ENCODE measurements at places on chromosomes 2 and 18.
A peak's percentile ranks its signal among the peaks of the same experiment; 100 is the strongest.

DNA sequence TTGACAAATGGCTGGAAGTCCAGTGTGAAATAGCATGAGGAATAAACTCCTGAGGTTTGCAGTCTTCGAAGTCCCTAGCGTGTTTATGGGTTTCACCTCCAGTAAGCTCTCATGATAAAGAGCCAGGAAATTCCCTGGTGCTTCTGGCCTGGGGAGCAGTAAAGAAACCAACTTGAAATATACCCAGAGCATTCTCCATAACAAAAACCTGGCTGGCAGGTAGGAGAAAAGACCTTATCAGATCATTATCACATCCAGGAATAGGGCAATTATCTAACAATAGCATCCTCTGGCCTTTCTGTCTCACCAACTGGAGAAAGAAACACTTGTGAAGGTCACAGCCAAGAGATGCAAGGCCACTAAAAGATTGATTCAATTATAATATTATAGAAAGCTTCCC, 513.6 kb upstream of the LRRTM4 start:
- DNase-seq = no peak

DNA sequence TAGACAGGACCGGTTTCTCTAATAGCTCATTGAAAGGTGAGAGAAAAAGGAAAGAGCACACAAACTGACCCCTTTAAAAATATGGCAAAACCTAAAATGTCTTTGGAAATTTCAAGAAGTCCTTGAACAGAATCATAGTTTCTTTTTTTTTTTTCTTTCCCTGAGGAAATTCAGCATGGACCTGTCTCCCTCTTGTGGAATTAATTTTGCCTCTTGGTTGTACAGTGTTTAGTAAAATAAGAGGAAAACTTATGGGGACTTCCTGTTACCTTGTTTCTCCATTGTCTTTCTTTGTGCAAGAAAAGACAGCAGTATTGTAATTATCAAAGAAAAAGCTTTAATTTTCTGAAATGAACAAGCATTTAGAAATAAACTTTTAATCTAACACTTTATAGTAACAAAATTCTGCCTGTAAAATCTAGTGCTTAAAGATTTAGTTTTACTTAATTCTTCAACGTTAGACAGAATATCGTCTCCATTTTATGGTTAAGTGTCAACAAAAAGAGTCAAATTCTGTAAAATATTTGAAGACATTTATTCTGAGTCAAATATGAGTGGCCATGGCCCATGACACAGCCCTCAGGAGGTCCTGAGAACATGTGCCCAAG, 176.3 kb upstream of the NABP1 start:
- DNase-seq = peak; percentile 78

DNA sequence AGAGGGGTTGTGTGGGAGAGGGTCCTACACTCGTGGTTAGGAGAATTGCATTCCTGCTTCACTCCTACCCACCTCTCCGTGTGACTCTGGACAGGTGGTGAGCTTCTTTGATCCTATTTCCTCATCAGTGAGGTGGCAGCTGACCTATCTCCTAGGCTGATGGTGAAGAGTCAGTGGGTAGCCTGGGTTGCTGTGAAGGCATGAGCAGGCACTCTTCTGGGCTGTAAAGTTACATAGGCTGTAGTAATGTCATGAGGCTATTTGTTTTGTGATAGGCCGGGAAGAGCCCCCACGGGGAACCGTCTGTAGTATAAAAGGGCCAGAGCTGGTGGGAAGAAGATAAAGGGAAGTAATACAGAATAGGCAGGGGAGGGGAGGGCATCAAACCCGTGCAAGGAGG, 83.8 kb downstream of the TMEM247 start:
- no peak for DNase-seq

DNA sequence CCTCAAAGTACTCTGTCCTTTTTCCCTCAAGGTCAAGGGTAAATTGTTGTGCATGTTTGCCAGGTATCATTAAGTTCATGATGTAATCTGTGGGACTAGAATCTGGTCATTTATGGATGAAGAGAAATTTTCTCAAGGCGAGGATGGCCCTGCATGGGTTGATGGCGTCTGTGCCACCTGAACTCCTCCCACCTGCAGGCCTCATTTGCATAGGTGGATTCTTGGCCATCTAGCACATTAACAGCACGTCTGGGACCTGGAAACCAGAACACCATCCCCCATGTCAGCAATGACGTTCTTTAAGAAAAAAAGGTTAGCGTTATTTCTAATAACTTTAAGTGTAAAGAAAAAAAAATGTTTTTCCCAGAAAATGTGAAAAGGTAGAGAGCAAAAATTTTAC, 145.8 kb downstream of the ESCO1 start:
- no peak for DNase-seq

GRCh38 chr18:3760741-3761140, 310.8 kb downstream of the TGIF1 start:
- no peak for DNase-seq

DNA sequence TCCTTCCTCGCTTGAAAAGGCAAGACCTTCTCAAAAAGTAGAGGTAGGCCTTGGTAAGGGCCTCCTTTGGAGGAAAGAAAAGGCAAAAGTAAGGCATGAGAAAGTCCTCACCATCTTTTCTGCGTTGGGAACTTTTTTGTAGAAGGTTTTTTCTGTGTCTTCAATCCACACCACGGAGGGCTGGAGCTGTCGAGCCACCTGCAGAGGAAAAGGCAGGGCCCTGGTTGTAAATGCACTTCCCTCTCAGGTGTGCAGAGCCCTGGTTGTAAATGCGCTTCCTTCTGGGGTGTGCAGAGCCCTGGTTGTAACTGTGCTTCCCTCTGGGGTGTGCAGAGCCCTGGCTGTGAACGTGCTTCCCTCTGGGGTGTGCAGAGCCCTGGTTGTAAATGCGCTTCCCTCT, 80.2 kb upstream of the ASB18 start:
- no peak for DNase-seq

GRCh38 chr2:46803547-46803878, 112.1 kb downstream of the MCFD2 start:
- no peak for DNase-seq

- peak; percentile 95 for DNase-seq
Measured at GRCh38 chr18:77129150-77129551, 3.4 kb downstream of the MBP start.

DNA sequence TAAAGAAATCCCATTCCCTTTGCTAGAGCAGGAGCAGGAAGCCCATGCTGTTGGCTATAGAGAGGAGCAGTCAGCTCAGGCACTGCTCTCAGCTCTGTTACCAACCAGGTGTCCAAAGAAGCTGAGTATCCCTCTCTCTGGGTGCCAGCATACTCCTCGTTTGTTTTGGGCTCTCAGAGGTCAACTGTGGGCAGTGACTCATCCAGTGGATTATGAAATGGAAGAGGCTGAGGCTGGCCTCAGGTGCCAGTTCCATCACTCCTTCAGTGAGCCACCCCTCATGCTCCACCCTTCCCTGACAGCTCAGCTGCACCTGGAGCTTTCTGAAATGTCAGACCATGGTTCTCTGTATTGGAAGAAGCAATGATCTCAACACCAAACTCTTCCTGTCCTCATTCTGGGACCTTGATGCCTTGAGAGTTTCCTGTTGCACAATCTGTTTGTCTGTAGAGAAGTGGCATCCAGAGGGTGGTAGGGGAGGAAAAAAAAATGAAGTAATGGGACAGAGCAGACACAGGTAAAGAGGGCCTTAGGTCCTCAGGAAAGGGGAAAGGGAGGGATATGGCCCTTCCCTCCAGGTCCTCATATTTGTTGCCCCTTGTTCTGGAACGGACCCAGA, 31.2 kb upstream of the EN1 start:
- no peak for DNase-seq

DNA sequence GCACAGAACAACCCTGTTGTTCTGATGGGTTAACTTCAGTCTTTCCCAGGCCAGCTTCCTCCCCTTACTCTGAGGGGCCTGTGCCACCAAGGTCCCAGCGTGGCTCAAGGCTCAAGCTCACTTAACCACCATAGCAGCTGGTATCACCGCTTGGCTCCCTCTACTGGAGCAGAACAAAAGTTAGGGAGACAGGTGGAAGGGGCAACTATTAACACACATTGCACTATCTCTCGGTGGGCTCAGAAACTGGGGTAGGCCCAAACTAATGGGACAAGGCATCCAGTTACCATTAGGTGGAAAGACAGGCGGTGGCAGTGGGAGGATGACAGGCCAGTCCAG, 88.7 kb upstream of the ATL2 start:
- DNase-seq = peak; percentile 45

- DNase-seq = no peak
Measured at GRCh38 chr2:68039317-68039716, 23.5 kb downstream of the C1D start.

- no peak for DNase-seq
Measured at GRCh38 chr2:159854481-159854880, 56.5 kb upstream of the CD302 start.

DNA sequence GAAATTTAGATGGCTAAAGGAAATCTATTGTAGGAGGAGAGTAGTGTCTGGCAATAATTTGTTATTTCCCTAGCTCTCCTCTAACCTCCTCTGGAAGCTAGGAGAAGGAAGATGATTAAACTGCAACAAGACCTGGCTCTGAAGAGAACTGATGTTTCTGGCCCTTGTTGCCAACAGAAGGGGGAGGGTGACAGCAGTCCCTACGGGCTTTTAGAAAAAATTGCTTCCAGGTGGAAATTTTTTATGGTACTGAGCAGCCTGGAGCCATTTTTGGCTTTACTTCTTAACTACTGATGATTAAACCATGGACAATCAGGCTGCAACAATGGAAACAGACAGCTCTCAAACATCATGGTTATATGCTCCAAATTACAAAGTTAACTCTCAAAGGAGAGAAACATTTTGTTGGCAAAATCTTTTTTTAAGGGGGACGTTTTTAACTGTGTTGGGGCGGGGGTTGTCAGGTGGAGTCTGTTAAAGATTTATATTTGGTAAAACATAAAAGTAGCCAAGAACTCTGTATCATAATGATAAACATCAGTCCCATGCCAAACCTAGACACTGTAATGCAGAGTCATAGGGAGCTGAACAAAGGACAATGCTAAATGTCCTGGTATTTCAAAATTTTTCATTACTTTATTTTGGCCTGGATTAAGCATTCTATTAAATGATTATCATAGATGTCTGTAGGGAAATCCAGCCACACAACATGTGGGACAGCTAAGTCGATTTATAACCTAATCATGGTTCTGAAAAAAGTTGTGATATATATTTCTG, 70.0 kb downstream of the EXOC6B start:
- peak; percentile 75 for DNase-seq

GRCh38 chr18:79853303-79853992, 55.7 kb downstream of the KCNG2 start:
- no peak for DNase-seq

GRCh38 chr18:59646228-59646962, 50.8 kb downstream of the CCBE1 start:
- no peak for DNase-seq

Measured in cardiac fibroblast (primary cell).